Cardiac septum (tissue), 1 donor: ENCODE measurements at places on chromosomes 3 and 15.

DNA sequence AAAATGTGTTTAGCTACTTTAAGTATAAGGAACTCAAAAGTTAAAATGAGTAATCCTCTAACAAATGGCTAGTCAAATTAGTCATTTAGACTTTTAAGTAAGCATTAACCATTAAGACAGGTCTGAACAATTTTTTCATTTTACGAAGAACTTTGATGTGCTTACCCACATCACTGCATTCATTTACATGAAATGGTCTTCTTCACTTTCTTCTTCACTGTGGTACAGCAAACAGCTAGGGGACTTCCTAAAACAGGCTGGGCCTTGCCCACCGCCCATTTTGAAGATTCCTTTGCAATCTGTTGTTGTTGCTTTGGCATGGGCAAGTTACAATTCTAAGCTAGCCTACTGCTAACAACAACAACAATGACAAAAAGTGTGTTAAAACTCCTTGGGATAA, 67.4 kb downstream of the CBLB start:
- DNase-seq = no peak

DNA sequence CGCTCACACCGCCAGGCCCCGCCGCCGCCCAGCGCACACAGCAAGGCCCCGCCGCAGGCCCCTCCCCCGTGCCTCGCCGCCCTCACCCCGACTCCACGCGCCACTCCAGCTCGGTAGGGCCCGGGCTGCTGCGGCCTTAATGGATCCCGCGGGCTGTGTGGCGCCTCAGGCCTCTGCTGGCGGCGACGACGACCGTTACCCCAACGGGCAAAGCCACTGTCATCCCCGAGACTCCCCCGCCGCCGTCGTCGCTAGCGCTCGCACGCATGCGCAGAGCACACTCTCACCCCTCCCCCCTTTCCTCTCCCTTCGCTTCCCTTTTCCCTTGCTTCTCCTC, at the start of gene MSL2:
Gene MSL2 (minus strand): TSS at position 272 of the 337 bp plus-strand sequence. CDS start 1,222 bp downstream, outside the sequence.
- no peak for DNase-seq

- no peak for DNase-seq
These were observed 718.2 kb downstream of the NTRK3 start for GRCh38 chr15:87538327-87538834.

DNA sequence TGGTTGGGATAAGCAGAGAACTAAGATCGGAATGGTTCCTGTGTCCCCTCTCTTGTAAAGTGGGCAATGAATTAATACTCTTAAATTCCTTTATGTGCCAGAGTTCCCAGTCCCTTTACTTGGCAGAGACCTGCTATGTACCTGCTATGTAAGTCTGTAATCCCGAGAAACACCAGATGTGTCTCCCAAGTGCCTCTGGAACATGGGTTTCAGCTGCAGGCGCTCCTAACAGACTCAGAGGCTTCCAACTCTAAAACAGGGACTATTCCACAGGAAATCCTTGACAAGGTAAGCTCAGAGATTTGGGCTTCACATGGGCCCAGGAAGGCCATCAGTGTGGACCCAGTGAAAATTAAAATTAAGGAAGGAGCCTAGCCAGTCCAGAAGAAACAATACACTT, 117.7 kb upstream of the PLCL2 start:
- DNase-seq = no peak

GRCh38 chr15:76988867-76989780, 5.8 kb upstream of the PSTPIP1 start:
- DNase-seq = peak; percentile 69

- DNase-seq = peak; percentile 91
These were observed 51.6 kb upstream of the XCR1 start for GRCh38 chr3:46078712-46079400.

DNA sequence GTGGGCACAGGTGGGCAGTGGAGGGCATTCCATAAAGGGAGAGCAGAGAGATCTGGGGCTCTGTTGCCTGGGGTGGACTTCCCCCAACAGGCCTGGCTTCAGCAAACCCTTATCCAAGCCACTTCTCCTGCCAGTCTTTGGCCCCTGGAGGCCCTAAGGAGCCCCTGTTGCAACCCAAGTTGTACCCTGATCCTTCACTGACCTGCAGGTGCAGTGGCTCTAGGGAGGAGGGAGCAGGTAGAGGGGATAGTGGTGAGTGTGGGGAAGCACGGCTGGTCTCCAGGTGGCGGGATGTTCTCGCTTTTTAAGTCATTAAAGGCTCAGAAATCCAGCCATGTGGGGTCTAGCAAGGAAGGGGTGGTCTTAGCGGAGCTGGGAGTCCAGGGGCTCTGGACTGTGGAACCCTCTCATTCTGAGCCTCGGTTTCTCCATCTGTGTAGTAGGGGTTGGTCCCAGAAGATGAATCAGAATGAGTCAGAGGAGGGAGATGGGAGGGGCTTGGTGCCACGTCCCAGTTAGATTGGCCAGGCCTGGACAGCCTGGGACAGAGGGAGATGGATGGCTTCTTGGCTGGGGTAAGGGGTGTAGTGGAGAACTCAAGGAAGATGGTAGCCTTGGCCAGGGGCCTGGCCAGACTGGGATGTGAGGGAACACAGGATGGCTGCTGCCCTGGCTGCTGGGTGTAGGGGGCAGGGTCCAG, 2.6 kb downstream of the ZBTB47 start:
- peak; percentile 69 for DNase-seq
